ENCODE measurements at places on chromosomes 6 and 20.

GRCh38 chr6:90268178-90268577 is 28.5 kb downstream of the BACH2 start:
- DNase-seq, result no peak

DNA sequence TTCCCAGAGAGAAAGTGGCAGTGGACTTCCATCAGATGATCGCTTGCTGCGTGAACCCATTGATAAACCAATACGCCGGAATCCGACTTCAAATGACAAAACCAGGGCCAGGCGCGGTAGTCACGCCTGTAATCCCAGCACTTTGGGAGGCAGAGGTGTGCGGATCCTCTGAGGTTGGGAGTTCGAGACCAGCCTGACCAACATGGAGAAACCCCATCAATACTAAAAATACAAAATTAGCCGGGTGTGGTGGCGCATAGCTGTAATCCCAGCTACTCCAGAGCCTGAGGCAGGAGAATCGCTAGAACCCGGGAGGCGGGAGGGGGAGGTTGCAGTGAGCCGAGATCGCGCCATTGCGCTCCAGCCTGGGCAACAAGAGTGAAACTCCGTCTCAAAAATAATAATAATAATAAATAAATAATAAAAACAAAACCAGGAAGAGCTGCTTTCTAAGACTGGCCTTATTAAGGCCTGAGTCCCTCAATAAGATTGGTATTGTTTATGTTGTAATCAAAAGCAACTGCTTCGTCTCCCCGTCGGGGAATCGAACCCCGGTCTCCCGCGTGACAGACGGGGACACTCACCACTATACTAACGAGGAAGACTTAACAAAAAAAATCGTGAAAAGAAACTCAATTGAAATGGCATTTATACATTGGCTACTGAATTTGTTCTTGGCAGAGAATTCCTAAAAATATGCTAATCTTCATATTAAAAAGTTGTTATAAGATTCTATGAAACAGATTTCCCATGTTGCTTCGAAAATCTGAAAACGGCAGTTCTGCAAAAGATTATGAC is 110.2 kb upstream of the ZNF184 start:
- peak; percentile 40 for DNase-seq

GRCh38 chr20:13130061-13130706 is 90.9 kb upstream of the ISM1 start:
- DNase-seq, result no peak

DNA sequence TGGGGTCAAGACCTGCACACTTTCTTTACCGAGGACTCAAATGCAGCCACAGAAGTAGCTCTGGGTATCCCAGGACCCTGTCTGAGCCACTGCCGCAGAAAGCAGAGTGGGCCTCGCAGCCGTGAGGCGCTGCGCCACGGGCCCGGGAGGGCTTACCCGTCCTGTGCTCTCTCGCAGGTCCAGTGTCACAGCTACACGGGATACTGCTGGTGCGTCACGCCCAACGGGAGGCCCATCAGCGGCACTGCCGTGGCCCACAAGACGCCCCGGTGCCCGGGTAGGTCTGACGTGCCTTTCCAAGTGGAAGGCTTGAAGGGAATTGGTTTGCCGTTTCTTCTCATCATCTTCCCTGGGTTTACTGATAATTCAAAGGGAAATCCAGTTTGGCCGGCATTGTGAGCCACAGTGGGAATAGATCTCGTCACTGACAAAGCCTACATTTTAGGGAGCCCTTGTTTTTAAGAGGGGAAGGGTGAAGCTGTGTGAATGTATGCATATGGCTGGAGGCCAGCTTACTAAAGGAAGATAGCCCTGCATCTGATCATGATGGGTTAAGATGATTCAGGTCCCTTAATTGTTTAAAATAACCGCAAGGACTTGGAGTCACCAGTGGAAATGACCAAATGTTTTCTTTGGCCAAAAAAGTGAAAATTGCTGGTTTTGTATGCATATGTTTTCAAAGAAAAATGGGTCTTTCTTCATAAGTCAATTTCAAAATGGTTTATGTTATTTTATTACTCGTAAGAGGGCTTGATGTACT is 86.6 kb downstream of the SMOC2 start:
- no peak for DNase-seq

DNA sequence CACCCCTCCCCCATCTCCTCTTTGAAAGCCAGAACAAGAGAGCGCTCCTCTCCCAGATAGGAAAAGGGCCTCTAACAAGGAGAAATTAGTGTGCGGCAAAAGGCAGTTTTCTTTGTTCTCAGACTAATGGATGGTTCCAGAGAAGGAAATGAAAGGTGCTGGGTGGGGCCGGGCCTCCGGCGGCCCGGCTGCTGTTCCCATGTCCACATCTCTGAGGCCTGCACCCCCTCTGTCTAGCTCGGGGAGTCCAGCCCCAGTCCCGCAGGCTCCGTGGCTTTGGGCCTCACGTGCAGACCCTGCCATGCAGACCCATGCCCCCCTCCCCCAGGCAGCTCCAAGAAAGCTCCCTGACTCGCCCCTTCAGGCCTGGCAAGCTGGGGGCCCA is 35.8 kb upstream of the MRGBP start:
- no peak for DNase-seq

GRCh38 chr6:4774715-4775493 is 1.3 kb upstream of the CDYL start:
- no peak for DNase-seq
